Mesenteric fat pad (tissue), 1 donor: ENCODE measurements at places on chromosomes 7 and 10. TPM values are rescaled to one million over a fixed set of nuclear protein-coding genes. Genes with fewer than 3 reads are reported as not detected.

The PPP1R17 gene
- not detected for total RNA-seq

The HMX2 gene
- total RNA-seq = not detected

The GHRHR gene
- total RNA-seq = not detected

The PAPSS2 gene
- total RNA-seq = 125 TPM

The ACTR3C gene
- total RNA-seq = 2.6 TPM

The ANXA8L1 gene
- total RNA-seq = not detected

The LRRC61 gene
- total RNA-seq = 3.9 TPM

The TUBAL3 gene
- not detected for total RNA-seq

The OPN1SW gene
- total RNA-seq = not detected

The FAM180A gene
- total RNA-seq = 4.8 TPM

The CNPY1 gene
- total RNA-seq = not detected

The AKR1C2 gene
- 767 TPM for total RNA-seq

The EFCAB10 gene
- not detected for total RNA-seq

The SUN3 gene
- total RNA-seq = not detected

The CPA1 gene
- 4.0 TPM for total RNA-seq

The MTG1 gene
- 33.3 TPM for total RNA-seq

The SEMA4G gene
- total RNA-seq = 1.4 TPM

The HGF gene
- total RNA-seq = 8.2 TPM
